ENCODE measurements at places on chromosomes 11 and 22.

- DNase-seq: no peak
Observed at GRCh38 chr11:36534276-36534840, 24.3 kb upstream of the TRAF6 start.

GRCh38 chr11:121634889-121635288 is 182.1 kb upstream of the SORL1-AS1 start:
- DNase-seq: no peak

- no peak for DNase-seq
Observed at GRCh38 chr11:38598418-38598817, 2000.4 kb upstream of the RAG2 start.

DNA sequence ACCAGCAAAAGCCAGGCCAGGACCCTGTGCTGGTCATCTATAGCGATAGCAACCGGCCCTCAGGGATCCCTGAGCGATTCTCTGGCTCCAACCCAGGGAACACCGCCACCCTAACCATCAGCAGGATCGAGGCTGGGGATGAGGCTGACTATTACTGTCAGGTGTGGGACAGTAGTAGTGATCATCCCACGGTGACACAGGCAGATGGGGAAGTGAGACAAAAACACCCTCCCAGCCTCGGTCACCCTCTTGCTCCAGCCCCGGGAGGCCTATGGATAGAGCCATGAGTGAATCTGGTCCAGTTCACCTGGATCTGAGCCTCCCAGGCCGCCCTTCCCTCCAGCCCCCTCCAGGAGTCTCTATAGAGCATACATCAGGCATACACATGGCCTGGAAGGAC is 115.2 kb upstream of the IGLL5 start:
- no peak for DNase-seq

DNA sequence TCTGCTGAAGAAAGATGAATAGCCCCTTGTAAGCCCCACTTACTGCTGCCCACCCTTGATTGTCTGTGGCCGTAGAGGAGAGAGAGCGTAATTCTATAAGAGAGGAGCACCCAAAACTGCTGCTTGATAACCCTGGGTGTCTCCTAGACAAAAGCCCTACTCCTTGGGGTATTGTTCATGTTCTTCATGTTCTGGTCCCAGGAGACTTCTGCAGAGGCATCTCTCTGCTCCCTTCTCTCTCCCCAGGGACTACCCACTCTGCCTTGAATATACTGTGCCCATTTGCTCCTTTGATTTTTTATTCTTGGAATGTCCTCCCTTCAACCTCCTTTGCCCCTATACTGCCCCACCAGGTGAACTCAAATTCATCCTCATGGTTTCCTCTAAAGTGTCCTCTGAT is 417.8 kb upstream of the CADM1 start:
- DNase-seq: no peak

DNA sequence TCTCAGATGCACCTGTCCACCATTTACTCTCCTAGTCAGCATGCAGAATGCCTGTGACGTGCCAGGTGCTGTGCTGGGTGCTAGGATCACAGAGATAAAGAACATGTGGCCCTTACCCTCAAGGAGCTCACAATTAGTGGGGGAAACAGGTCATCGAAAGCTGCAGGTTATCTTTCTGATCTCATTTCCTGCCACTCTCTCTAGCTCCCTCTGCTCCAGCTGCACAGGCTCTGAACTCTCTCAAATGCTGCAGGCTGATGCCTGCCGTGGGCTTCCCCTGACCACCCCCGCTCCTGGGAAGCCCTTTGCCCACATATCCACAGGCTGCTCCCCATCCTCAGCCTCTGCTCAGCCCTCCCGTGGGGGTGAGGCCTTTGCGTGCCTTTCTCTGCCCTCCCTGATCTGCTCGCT is 29.6 kb downstream of the SHANK3 start:
- DNase-seq: no peak

DNA sequence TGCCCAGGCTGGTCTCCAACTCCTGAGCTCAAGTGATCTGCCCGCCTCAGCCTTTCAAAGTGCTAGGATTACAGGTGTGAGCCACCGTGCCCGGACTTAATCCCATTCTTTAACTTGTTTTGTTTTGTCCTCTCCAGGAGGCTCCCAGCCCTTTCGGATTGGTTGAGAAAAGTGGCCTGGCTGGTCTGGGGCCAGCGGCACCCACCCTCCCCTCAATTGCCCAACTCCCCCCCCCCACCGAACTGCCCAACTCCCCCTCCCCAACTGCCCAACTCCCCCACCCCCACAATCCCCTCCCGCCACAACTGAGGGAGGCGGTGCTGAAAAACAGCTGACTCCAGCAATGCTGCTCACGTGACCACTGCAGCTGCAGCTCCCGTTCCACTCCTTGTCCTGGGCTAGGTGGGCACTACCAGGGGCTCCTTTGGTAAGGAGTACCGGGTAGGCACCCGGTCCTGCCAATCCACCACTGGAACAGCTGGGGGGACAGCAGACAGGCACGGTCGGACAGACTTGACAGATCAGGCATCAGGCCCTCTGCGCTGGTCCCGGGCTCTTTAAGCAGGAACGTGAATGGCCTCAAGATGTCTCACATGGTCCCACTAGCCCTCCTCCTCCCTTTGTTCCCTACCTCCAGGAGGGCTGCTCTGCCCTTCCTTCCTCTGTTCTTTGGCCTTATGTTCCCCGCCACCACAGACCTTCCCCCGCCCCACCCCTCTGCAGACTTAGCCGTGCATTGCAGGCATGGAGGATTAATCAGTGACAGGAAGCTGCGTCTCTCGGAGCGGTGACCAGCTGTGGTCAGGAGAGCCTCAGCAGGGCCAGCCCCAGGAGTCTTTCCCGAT is at the start of gene TCN2:
Gene TCN2 (plus strand): TSS at position 720 of the 845 bp plus-strand sequence. CDS start 158 bp downstream, outside the sequence.
- peak; percentile 17 for DNase-seq

- no peak for DNase-seq
Observed at GRCh38 chr11:83449338-83449913, 163.3 kb upstream of the CCDC90B start.

- DNase-seq: peak; percentile 55
Observed at GRCh38 chr11:86869966-86870570, 69.7 kb downstream of the PRSS23 start.

GRCh38 chr22:21849489-21849888 is 18.0 kb downstream of the MAPK1 start:
- no peak for DNase-seq

GRCh38 chr11:14577292-14577691 is 57.1 kb upstream of the PSMA1 start:
- DNase-seq: no peak

All from NCI-H2081 (cell line).